ENCODE measurements at places on chromosomes 3 and 15. TPM values are rescaled to one million over a fixed set of nuclear protein-coding genes. Genes with fewer than 3 reads are reported as not detected.

Gene RHOV
- 1.7 TPM for polyA plus RNA-seq

Gene TNFAIP8L3
- polyA plus RNA-seq = 2.2 TPM

Gene ZCWPW2
- polyA plus RNA-seq = 2.8 TPM

Gene GABRA5
- 0.38 TPM for polyA plus RNA-seq

Gene KBTBD12
- polyA plus RNA-seq = 1.5 TPM

Gene SMCO1
- not detected for polyA plus RNA-seq

Gene TMEM207
- polyA plus RNA-seq = 18.1 TPM

Gene CADM2
- 0.52 TPM for polyA plus RNA-seq

Gene COL6A5
- polyA plus RNA-seq = 0.07 TPM

Gene ACSBG1
- polyA plus RNA-seq = 1.4 TPM

Gene KCNH8
- polyA plus RNA-seq = 1.8 TPM

Gene SLC2A2
- 19.5 TPM for polyA plus RNA-seq

Gene SLC22A14
- polyA plus RNA-seq = 1.1 TPM

Gene SLC38A3
- 9.4 TPM for polyA plus RNA-seq

Gene KLF13
- 70.1 TPM for polyA plus RNA-seq

Gene AQP9
- 0.18 TPM for polyA plus RNA-seq

Gene CLEC3B
- 11.9 TPM for polyA plus RNA-seq

Gene KCNMB2
- 25.2 TPM for polyA plus RNA-seq

Gene C3orf49
- 1.00 TPM for polyA plus RNA-seq

Gene GRAMD1C
- 34.7 TPM for polyA plus RNA-seq

Gene DAZL
- polyA plus RNA-seq = not detected

Gene LYZL4
- not detected for polyA plus RNA-seq

Gene MME
- polyA plus RNA-seq = 467 TPM

Gene MST1R
- 2.8 TPM for polyA plus RNA-seq

Gene EFCC1
- polyA plus RNA-seq = 1.7 TPM

Gene GXYLT2
- polyA plus RNA-seq = 18.3 TPM

Gene LIPC
- polyA plus RNA-seq = 15.6 TPM
